Smooth muscle cell of the umbilical artery (primary cell): ENCODE measurements at places on chromosomes 7 and 10. TPM values are rescaled to one million over a fixed set of nuclear protein-coding genes. Genes with fewer than 3 reads are reported as not detected.

The AGR3 gene
- not detected in 2 replicates for total RNA-seq

The LDB3 gene
- 0.30 and 0.46 TPM in 2 replicates for total RNA-seq

The ZNF518A gene
- 10.7 and 17.4 TPM in 2 replicates for total RNA-seq

The ZNF488 gene
- total RNA-seq, result under 0.01 TPM in 1 of 2 replicates, not detected in the other

The HOXA7 gene
- 1.0 and 1.8 TPM in 2 replicates for total RNA-seq

The PHKG1 gene
- under 0.01 and 0.46 TPM in 2 replicates for total RNA-seq

The HSPA12A gene
- 10.7 and 20.9 TPM in 2 replicates for total RNA-seq

The CTBP2 gene
- 60.3 and 105 TPM in 2 replicates for total RNA-seq

The WDR37 gene
- total RNA-seq, result 16.3 and 28.7 TPM in 2 replicates

The SPDYE18 gene
- total RNA-seq, result 0.14 TPM in 1 of 2 replicates, not detected in the other

The GARIN1A gene
- total RNA-seq, result 0.89 and 1.5 TPM in 2 replicates

The SRRM3 gene
- 0.30 TPM in 1 of 2 replicates, not detected in the other for total RNA-seq

The VSTM4 gene
- total RNA-seq, result 1.2 and 1.6 TPM in 2 replicates

The C10orf90 gene
- 0.23 TPM in 1 of 2 replicates, not detected in the other for total RNA-seq

The RAB11FIP2 gene
- 19.0 and 24.6 TPM in 2 replicates for total RNA-seq

The DNAH11 gene
- 1.2 and 3.0 TPM in 2 replicates for total RNA-seq

The CRHR2 gene
- total RNA-seq, result not detected in 2 replicates

The KEL gene
- total RNA-seq, result not detected in 2 replicates

The ACSM6 gene
- total RNA-seq, result not detected in 2 replicates

The SPDYE2 gene
- total RNA-seq, result not detected in 2 replicates

The NACAD gene
- 1.2 and 7.4 TPM in 2 replicates for total RNA-seq

The WNT8B gene
- total RNA-seq, result not detected in 2 replicates

The LHFPL3 gene
- not detected in 2 replicates for total RNA-seq

The PRPS1L1 gene
- not detected in 2 replicates for total RNA-seq

The GNAI1 gene
- total RNA-seq, result 32.8 and 78.1 TPM in 2 replicates

The TAS2R41 gene
- 0.14 TPM in 1 of 2 replicates, not detected in the other for total RNA-seq

The CASTOR2 gene
- total RNA-seq, result 5.6 and 12.2 TPM in 2 replicates

The SPDYE5 gene
- total RNA-seq, result not detected in 2 replicates

The H2AZ2 gene
- total RNA-seq, result 168 and 169 TPM in 2 replicates

The EBF3 gene
- total RNA-seq, result not detected in 2 replicates

The TCAF2 gene
- 1.8 and 2.4 TPM in 2 replicates for total RNA-seq

The KLF14 gene
- under 0.01 TPM in 1 of 2 replicates, not detected in the other for total RNA-seq

The NKX2-3 gene
- 0.14 and 0.89 TPM in 2 replicates for total RNA-seq

The HOXA2 gene
- 0.30 and 0.32 TPM in 2 replicates for total RNA-seq

The IGFBP1 gene
- not detected in 2 replicates for total RNA-seq

The FFAR4 gene
- total RNA-seq, result not detected in 2 replicates

The POLR2J2 gene
- total RNA-seq, result 2.3 and 2.7 TPM in 2 replicates

The DGKI gene
- 15.5 and 18.7 TPM in 2 replicates for total RNA-seq

The VPS37D gene
- total RNA-seq, result 3.0 and 5.9 TPM in 2 replicates

The FEZF1 gene
- not detected in 2 replicates for total RNA-seq

The RARRES2 gene
- 2.7 TPM in 1 of 2 replicates, not detected in the other for total RNA-seq

The TAS2R3 gene
- total RNA-seq, result 1.2 and 2.5 TPM in 2 replicates

The FAM25G gene
- total RNA-seq, result not detected in 2 replicates

The ASB4 gene
- total RNA-seq, result not detected in 2 replicates

The WDFY4 gene
- total RNA-seq, result not detected in 2 replicates

The OR13A1 gene
- not detected in 2 replicates for total RNA-seq

The SPDYE8 gene
- not detected in 2 replicates for total RNA-seq

The MRPS33 gene
- 18.4 and 31.8 TPM in 2 replicates for total RNA-seq

The AASS gene
- total RNA-seq, result 44.2 and 48.5 TPM in 2 replicates

The CHAT gene
- not detected in 2 replicates for total RNA-seq

The PNLIPRP2 gene
- total RNA-seq, result not detected in 2 replicates

The AMPH gene
- total RNA-seq, result 1.4 and 2.4 TPM in 2 replicates

The SFTPA1 gene
- not detected in 2 replicates for total RNA-seq

The MMD2 gene
- not detected in 2 replicates for total RNA-seq

The CPN1 gene
- total RNA-seq, result not detected in 2 replicates

The GNGT1 gene
- not detected in 2 replicates for total RNA-seq

The KRIT1 gene
- total RNA-seq, result 48.4 and 52.3 TPM in 2 replicates

The CYP2E1 gene
- 0.60 and 0.89 TPM in 2 replicates for total RNA-seq
